GF-D8 (cell line): ENCODE measurements at places on chromosomes 13 and 19.

DNA sequence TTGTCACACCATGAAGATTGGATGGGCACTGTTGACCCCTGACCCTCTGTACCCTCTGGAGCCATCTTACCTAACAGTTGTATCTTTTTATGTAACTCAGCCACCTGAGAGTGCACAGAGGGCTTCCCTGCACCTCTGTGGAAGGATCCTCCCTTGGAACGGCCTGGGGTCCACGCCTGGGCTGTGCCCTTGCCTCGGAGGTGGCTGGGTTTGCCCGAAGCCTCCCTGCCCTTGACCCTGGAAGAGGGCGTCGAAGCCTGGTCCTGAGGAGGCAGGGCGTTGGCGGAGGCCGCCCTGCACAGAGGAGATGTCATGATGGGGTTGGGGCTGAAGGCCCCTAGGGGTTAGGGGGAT, 241 bp downstream of the ODAD3 start:
- no peak for DNase-seq

- no peak for DNase-seq
Observed at GRCh38 chr13:44758630-44759383, 182.7 kb upstream of the TSC22D1 start.

- no peak for DNase-seq
Observed at GRCh38 chr13:65499256-65499655, 1730.9 kb downstream of the PCDH9 start.

- DNase-seq: no peak
Observed at GRCh38 chr13:58126496-58126895, 495.0 kb downstream of the PCDH17 start.

DNA sequence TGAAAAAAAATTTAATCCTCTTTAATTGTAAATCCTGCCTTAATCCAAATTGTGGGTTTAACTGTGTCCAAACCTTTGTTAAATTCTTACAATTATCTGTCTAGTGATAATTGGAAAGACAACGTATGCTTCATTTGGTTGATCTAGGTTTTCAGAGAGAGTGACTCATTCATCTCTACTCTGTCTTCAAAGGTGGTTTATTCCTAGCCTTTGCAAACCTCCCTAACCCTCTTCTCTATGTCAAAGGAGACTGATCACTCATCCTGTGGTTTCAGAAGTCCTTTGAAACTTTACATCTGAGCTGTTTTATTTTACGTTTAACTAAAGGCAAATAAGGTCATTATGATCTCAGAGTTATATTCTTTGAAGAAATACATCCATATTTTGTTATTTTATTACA, 8.8 kb upstream of the OXGR1 start:
- DNase-seq: no peak

DNA sequence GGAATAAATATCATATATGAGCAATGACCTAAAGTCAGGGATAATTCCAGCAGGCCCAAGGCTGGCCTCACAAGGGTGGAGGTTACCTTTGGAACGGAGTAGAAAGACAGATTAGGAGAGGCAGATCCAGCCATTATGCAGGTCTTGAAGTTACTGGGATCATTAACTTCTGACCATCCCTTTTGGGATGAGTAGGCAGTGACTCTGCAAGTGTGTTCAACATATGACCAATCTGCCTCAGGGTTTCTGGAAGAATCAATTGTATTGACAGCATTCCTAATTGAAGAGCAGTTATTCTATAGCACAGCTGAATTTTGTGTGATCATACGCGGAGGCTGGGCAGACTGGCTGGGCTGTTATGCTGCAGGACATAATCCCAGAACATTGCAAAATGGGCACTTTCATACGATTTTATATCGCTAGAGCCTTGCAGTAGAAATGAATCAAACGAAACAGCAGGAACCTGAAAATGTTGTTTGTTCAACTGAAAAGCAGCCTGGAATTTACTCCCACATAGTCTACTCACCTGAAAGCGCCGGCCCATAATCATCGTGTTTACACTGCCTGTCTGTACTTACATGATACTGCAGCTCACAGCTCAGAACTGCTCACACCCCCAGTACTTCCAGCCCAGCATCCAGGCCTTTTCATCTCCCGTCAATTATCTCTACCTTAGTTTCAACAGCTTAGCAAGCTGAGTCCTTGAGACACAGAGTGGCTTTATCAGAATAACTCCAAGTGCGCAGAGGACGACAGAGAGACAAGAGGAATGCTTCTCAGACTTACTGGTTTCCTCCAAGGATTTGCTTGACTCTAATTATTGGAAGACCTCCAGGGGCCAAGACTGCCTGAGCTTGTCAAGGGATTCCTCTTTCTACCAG, 556.1 kb downstream of the EFNB2 start:
- no peak for DNase-seq

DNA sequence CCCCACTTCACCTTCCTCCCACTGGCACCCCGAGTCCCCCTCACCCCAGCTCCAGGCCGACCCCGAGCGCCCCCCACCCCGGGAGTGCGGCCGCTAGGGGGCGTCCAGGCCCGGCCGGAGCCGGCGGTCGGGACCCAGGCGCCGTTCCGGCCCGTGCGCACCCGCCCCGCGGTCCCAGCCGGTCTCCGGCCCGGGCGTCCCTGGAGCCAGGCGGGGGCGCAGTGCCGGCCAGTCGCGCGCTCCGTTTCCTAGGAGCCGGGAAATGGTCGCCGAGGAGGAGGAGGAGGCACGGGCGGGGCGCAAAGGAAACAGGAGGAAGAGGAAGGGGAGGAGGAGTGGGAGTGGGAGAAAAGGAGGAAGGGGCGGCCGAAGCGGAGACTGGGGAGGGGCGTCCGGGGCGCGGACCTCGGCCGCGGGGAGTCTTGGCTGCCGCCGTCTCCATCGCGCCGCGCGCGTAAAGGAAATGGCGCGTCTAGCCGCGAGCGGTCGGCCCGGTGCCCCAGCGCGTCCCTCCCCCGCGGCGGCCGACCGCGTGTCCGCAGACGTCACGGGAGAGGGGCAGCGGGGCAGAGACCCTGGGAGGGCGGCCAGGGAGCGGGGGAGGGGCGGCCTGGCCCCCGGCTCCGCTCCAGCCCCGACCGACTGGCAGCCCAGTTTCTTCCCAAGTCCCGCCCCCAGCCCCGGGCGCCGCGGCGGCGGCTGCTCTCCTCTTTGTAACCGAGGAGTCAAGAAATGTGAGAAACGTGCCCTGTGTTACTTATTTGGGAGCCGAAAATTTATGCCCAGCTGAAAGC, 1.1 kb upstream of the KCTD15 start:
- DNase-seq: peak; percentile 66

DNA sequence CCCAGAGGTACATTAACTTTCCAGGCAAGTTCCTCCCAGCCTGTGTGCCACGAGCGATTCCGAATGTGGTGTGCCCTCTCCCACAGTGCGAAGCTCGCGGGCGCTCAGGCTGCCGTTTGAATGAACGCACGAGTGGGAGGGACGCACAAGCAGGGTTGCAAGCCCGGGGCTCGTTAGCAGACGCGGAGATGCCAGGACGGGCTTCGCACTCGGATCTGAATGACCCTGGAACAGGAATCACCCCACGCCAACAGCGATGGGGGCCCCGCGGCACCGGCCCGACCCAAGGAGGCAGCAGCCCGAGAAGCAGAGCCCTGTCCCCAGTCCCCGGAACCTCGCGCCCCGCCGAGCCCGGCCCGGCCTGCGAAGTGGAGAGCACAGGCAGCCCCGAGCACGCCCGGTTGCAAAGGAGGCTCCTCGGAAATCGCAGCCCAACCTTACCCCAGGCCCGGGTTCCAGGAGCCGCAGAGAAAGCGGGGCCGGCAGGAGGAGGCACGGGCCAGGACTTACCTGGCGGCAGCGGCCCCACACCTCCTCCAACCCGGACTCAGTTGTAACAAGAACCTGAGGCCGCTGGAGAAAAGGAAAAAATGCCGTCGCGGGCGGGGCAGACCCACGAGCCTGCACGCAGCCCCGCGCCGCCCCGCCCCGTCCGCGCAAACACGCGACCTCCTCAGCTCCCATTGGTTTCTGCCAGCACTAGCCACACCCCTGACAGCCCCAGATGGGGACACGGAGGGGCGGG, at the start of gene SLC25A30:
Gene SLC25A30, minus strand, starts transcription at position 584 of the 745 bp plus-strand sequence. CDS start 6,948 bp downstream, outside the sequence.
- peak; percentile 85 for DNase-seq

GRCh38 chr13:79679334-79679733, 198.4 kb downstream of the NDFIP2 start:
- peak; percentile 12 for DNase-seq

GRCh38 chr19:11798391-11799330, at the start of gene ZNF491:
ZNF491 (plus strand) TSS chr19:11798523; CDS start chr19:11805954, 7,431 bp downstream.
- DNase-seq: peak; percentile 72

DNA sequence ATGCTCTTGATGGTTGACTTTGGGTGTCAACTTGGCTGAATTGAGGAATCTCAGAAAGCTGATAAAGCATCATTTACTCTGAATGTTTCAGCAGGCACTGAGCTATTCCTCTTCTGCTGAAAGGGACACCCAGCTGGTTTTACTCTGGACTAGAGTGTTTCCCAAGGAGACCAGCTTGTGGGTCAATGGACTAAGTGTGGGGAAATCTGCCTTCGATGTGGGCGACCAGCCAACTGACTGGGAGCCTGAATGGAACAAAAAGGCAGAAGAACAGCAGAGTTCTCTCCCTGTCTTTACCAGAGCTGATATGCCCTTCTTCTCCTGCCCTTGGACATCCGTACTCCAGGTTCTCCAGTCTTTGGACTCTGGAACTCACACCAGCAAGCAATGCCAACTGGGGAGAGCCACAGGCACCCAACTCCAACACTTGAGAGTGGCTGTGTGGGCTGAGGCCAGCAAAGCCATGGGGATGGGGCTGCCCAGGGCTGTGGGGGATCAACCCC, 32.2 kb downstream of the MRPL57 start:
- no peak for DNase-seq

DNA sequence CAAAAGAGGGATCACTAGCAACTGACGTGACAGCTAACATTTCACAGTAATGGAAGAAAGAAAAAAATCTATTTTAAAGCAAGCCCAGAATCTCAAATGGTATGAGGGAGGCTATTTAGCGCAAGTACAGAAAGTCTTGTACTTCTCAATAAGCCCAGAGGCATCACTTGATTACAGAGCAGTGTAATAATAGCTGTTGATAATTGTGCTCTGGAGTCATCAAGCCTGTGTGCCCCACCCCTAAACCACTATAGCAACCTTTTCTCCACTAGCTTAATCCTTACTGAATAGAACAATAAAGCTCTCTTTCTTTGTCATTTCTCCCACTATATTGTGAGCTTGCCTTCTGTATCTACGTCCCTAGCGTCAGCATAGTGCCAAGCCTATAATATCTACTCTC, 56.6 kb downstream of the FREM2 start:
- no peak for DNase-seq

- no peak for DNase-seq
Observed at GRCh38 chr19:518598-519231, 11.4 kb downstream of the TPGS1 start.

DNA sequence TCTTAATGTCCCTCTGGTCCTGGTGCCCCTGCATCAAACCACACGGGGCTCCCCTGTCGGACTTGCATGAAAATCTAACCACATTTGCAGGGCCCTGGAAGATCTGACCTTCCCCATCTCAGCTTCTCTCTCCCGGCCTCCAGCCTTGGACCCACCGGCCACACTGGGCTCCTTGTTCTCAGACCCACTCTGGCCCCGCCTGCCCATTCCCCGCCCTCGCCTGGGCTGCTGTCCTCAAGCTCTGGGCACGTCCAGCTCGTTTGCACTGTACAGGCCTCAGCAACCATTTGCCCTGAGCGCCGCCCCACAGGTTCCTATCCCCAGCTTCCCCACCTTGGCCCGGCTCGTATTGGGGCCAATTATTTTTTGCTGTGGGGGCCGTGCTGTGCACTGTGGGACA, 10.5 kb downstream of the MYO9B start:
- DNase-seq: no peak

DNA sequence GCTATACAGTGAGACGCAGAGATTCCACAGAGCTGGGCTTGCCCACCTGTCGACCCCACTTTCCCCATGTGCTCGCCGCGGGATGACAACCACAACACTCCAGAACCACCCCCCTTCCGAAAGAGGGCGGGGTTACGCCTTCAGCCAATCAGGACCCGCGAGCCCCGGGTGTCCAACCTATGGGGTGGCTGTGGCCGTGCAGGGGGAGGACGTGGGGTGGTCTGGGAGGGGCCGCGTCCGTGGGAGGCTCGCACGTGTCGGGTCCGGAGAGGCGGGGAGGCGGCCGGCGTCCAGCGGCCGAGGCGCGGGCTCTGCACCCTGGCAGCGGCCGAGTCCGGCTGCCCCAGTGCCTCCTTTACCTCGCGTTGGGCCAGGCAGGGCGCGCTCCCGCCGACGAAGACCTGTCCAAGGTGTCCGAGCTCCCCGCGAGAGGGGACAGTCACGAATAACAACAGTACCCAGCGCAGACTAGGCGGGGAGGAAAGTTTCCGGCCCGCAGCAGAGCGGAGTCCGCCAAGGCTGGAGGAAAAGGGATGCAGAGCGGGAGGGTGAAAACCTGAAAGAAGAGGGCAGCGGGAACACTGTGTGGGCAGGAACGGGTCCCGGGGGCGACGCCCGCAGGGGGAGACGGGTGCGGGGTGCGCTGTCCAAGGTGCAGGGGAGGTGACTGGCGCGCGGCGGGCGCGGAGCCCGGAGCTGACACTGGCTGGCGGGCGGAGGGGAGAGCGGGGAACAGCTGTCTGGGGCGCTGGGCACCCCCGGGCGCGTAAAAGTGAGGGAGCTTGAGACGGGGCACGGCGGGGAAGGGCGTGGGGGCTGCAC, 911 bp downstream of the ENOX1 start:
- DNase-seq: no peak

DNA sequence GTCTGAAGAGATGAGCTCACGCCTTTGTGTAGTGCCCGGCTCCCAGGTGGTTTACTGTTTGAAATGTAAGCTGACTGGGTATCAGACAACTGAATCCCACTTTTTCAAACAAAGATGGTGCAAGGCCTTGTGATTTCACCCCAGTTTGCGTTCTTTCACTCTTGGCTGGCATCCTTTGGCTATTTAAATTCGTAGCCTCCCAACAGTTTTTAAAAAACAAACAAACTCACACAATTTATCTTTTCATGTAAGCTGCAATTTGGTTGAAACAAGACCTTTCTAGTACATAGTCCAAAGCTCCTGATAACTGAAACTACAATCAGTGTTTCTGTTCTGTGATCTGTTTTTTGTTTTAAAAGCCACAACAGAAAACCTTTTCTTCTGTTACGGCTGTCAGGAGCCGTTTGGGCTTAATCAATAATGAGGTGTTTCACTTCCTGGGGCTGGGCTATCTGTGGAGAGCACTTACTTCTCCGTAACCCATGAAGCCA, 65.1 kb upstream of the NPAS1 start:
- no peak for DNase-seq

DNA sequence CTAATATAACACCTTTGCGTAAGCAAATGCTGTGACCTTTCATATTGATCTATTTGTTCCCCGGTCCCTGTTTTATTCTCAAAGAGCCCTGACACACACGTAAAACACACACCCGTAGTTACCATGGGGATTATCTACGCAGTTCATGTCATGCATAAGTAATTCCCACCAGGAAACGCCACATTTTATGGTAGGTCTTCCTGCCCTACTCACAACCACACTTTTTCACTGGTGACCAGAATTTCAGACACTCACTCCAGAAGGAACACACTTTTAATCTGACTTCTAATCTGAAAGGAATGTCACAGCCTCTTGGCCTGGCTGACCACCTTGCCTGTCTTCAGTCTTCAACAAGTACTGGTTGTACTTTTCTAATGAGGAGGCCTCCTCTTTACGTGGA, 46.8 kb downstream of the SLC7A1 start:
- DNase-seq: no peak
